Activated CD8-positive, alpha-beta memory T cell treated with anti-CD3 and anti-CD28 coated beads, Interleukin-2, amount 50 U/mL, for 48 hours (primary cell): ENCODE measurements at places on chromosomes 6 and 20.

GRCh38 chr20:8800089-8800488 lies 268.8 kb upstream of the PLCB4 start:
- no peak for DNase-seq

GRCh38 chr6:5637714-5638113 lies 369.0 kb downstream of the NRN1 start:
- DNase-seq = no peak

- DNase-seq = no peak
Observed at GRCh38 chr6:15063253-15063853, 182.5 kb upstream of the JARID2 start.

DNA sequence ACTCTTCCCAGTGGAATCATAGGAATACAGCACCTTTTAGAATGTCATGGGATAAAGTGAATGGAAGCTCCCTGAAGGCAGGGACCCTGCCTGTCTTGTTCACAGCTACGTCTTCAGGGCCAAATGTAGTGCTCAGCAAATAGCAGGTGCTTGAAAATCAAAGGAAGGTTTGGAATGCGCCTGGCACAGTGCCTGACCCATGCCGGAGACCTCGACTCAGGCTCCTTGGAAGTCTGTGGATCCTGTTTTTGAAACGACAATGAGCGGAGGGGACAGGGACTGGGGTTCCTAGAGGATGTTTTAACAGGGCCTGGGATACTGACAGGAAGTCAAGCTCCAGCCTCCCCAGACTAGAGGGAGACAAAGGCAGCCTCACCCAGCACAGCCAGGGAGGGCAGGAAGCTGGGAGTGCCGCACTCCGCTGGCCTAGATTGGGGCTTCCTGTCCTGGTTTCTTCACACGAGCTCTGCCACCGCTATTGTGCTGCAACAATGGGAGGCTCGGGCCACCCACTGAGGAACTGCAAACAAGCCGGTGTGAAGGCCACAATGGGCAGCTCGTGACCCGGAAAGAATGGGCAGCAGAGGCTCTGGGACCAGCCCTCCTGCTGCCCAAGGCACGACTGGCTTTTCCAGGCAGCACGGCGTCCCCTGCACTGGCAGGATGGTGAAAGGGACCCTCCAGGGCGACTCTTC lies 76.7 kb downstream of the PREX1 start:
- DNase-seq = no peak

DNA sequence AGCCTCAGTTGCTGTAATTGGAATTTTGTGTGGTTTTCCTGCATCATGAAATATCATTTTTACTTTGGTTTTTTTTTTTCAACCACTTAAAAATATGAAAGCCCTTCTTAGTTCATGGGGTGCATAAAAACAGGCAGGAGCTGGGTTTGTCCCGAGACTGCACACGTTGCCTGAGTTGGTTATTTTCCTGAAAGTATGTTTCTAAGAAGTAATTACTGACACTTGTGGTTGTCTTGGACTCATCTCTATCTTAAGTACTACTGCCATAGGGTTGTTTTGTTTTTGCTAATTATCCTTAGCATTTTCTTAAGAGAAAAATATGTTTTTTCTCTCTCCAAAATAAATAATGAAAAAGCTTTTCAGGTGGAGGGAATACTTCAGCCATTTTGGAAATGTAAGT lies 40.1 kb downstream of the FAM120B start:
- no peak for DNase-seq

- DNase-seq = no peak
Observed at GRCh38 chr6:53979468-53980067, 131.7 kb upstream of the MLIP start.

DNA sequence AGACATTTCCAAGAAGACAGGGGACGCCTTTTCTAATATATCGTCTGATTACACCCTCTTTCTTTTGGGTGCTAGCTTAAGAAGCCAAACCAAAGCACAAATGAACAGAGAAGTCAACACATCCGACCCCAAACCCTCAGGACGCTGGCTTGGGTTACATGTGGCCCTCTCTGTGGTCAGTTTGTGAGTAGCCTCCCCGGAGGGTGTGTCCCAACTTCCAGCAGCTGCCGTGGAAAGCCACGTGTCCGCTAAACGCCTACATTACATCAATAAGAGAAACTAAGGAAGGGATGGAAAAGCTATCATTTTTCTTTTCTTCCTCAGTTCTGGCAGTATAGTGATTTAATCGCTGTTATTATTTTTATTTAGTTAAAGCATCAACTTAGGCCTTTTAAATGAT lies 487 bp upstream of the BMP6 start:
- DNase-seq = no peak

DNA sequence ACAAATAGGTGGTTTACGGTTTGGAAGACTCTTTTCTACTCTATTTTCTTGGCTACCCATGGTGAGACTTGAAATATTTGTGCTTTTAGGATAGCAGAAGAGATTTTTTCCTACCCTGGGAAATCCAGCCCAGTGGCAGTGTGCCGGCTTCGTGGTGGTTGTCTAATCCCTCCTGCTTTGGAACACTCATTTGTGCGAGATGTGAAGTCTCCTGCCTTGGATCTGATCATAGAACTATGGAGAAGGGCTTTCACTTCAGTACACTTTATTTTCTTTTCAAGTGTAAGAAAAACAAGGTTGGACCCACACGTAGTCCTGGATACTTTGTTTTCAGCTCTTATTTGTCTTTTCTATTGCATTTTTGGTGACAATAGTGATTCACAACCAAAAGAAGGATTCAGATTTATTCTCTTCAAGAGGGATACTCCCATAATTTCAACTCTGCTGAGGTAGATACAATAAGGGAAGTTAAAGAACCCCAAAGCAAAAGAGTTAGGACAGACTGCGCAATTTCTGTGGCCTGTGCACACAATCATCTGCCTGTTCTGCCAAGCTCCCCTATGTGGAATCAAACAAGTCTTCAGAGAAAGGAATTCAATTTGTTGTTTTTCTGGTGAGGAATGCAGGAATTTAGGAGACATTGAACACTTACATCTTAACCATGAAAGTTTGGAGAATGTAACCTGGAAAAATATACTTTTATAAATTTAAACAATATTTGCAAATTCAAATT lies 413.2 kb downstream of the GJA1 start:
- DNase-seq = no peak

DNA sequence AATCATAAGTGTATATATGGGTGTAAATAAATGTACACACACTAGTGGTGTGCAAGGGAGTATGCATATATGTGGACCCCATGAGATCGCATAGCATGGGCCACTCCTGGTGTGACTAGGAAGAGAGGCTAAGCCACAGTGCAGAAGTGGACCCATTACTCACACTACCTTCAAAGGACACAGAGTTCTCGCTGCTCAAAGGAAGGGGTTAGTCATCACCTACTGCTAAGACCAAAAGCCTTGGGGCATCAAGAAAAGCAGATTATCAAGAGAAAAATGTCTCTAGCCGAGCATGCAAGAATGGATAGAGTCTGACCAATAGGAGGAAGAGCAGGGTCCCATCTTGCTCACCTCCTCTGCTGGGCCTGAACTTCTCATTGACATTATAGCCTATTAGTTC lies 195.5 kb downstream of the MAFB start:
- DNase-seq = no peak

- no peak for DNase-seq
Observed at GRCh38 chr20:57672164-57672563, 37.7 kb downstream of the PMEPA1 start.

DNA sequence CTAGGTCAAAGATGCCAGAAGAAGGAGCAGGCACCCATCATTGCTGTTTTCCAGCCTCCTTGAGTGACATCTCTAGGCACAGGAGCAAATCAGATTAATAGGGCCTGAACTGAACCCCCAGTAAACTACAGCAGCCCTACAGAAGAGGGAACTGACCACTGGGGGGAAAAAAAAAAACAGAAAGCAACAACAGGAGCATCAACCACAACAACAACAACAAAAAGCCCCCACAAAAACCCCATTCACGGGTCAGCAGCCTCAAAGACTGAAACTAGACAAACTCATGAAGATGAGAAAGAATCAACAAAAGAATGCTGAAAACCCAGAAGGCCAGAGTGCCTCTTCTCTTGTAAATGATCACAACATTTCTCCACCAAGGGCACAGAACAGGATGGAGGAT lies 537.4 kb upstream of the BTBD3 start:
- no peak for DNase-seq

GRCh38 chr6:56516003-56516402 lies 126.7 kb downstream of the DST start:
- no peak for DNase-seq

GRCh38 chr6:7073082-7073820 lies 34.5 kb upstream of the RREB1 start:
- DNase-seq = no peak

- DNase-seq = no peak
Observed at GRCh38 chr20:1174787-1175186, 10.0 kb downstream of the TMEM74B start.

- DNase-seq = peak; percentile 80
Observed at GRCh38 chr20:25223179-25223661, 24.7 kb upstream of the PYGB start.

GRCh38 chr6:84500726-84501125 lies 263.7 kb downstream of the TBX18 start:
- no peak for DNase-seq

DNA sequence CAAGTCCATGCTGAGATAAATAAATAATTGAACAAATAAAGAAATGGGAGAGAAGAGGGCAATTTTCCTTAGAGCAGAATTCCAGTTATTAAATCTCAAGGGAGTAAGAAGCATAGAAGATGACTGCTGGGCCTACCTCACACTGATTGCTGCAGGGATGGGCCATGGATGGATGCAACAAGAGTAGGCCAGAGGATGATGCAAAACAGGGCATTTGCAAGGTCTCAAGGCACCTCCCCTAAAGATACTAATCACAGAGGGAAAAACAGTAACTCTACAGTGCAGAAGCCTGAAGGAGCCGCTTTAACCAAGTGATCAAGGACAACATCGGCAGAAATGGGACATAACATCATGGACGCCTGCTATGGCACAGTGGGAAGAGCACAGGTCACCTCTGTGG lies 1.7 kb upstream of the SCP2D1 start:
- DNase-seq = no peak

DNA sequence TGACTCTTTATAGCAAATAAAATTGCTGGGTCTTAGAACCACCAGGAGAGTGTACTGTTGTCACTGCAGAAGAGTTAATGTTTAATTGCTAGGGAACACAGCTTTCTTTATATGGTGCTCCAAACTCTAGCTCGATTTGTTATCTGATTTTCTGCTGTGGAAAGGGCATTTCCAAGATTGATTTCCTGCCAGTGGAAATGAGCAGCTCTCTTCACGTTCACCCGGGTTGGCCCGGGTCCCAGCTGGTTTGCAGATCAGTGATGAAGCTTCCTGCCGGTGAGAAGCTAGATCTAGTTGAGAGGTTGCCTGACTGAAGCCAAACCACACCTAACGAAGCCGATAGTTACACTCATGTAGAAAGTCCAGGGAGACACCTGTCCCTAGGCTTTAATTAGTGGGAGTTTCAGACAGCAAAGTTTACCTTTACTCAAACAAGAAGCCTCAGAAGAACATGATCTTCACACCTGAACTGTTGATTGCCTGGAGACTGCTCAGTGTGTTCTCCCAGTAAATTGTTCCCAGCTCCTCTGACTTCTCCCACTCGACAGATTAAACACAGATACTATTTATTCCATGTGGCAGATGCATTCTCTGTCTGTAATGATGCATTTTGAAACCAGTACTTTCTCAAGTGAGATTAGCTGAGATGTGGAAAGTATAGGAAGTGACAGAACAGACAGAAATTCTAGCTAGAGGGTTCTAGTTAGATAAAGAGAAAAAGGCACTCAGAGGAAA lies 27.8 kb downstream of the PAQR8 start:
- peak; percentile 69 for DNase-seq

DNA sequence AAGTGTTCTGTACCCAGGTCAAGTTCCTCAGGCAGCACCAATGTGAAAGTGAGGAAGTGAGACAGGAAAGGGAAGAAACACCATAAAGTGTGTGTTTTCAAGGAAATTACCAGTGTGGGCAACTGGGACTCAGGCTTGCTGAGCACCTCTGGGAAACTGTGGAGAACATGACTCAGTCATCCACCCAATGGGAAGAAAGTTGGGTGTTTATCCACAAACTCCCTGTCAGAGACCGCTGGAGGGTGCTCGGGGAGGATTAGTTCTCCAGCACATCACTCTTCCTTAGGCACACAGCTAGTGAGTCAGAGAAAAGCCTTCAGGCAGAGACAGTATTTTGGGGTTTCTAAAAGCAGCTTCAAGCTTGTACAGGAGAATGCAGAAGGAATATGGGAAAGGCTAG lies 93.6 kb downstream of the PCSK2 start:
- no peak for DNase-seq

- DNase-seq = no peak
Observed at GRCh38 chr20:11891776-11892545, 25.7 kb upstream of the BTBD3 start.

GRCh38 chr20:48003021-48003420 lies 217.7 kb upstream of the SULF2 start:
- DNase-seq = no peak

DNA sequence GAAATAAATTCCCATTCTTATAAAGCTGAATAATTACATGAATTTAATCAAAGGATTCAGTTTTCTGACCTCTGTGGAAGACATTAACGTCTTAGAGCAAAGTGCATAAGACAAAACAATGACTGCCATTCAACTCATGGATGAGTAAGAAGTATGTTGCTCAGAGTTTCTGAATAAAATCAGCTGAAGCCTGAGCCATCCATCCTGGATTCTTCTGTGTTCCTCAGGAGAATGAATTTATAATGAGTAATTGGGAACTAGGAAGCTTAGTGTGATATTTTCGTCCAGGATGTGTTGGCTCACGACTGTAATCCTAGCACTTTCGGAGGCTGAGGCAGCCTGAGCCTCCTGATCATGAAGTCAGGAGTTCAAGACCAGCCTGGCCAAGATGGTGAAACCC lies 62.8 kb downstream of the PERP start:
- DNase-seq = no peak

DNA sequence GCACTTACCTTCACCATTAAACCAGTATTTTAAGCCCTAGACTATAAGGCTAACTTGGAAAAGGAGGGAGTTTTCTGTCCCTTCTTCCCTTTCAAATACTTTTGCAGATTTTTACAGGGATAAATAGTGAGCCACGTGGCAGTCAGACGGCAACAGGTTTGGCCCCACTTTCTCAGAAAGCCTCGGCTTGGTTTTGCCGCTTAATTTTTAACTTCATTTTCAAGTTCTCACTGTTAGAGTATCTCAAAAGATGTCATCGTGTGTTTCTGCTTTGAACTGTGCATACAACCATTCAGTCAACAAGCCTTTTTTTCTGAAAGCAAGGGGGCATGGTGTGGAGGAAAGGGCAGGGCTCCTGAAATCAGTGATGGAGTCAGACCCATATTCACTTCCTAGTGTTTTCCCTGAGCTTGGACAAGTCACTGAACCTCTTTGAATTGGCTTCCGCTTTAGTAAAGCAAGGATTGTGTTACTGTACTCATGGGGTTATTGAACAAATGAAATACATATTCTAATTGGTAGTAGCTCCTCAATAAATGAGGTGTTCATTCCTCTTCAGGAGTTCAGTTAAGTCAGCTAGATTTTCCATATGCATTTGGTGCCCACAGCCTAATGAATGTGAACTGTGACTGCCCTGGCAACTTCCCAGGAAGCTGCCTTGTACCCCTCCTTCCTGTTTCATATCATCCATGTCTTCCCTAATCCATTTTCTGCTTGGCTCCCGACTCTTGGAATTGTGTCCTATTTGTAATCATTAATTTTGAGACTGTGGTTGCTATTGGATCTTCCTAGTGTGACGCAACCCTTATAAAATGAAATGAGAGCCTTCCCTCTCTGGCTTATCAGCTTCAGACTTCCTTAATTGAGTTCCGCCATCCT lies at the start of gene SLC17A2:
TSS of gene SLC17A2 (minus strand) at position 160 of the 879 bp plus-strand sequence. CDS start 4,895 bp downstream, outside the sequence.
- no peak for DNase-seq
